GM23338 (cell line): ENCODE measurements at places on chromosomes 3 and 15.

GRCh38 chr3:143307613-143308183 is 188.1 kb downstream of the CHST2 start:
- no peak for DNase-seq

DNA sequence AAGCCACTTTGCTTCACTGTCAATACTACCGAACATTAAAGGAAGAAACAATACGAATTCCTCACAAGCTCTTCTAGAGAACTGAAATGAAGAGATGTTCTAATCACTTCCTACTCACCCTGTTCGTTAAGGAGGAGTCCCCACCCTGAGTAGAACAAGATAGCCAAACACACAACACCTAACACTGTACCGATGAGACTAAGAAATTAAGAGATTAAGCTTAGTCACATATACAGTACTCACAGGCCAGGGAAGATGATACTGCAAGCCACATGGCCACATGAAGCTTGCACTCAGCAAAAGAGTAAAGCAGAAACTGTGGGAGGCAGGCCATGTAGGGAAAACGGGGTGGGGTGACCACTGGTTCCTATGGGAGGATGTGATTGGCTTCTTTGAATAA is 48.0 kb downstream of the CGGBP1 start:
- DNase-seq, result no peak

GRCh38 chr3:42764561-42765295 is 8.3 kb downstream of the CCDC13 start:
- DNase-seq, result no peak

- no peak for DNase-seq
Observed at GRCh38 chr15:80560601-80561400, 134.3 kb upstream of the ABHD17C start.

DNA sequence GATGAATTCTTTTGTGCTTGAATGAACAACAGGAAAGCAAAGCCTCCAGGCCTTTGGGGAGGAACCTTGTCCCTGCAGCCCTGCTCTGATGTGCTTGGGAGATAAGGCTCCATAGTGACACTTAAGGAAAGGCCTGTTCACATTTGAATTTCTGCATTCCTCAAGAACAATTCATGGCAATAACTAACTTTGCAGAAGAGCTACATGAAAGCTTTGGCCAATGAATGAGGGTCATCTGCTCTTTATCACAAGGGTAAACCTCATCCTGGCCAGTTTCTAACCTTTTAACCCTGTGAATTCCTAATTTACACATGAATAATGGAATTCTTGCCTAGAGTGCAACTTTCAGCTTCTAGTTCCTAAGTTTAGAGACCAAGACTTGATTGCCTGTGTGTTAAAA is 5.6 kb downstream of the PRTG start:
- peak; percentile 62 for DNase-seq

DNA sequence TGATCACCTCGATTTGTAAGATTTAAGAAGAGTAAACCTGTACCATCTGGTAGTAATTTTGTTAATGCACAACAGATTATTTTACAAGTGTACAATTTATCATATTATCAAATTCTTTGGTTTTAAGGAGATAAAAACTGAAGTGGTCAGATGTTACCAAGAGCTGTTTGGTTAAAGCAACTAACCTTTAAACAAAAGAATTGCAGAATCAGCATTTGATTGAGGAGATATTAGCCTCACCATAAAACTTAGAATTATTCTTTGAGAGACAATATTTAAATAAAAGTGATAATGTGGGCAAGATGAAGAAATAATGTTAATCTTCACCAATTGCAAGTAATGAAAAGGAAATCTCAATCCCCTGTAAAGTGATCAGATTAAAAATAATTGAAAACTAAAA is 1034.9 kb downstream of the ROBO1 start:
- DNase-seq, result no peak

DNA sequence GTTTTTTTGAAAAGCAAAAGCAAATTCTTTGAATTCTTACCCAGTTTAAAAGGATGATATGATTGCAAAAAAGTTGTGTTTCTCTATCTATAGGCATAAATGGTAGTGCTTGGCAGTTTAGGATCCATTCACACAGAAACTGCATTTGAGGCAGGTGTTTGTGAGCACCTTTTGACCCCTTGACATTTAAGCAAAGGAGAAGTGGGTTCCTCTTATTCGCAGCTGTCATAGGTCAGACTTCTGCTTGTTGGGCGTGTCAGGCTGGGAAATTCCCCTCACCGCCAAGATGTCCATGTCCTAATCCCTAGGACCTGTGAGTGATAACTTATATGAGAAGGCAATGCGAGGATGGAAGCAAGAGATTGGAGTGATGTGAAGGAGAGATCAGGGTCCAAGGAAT is 67.4 kb downstream of the SH3GL3 start:
- DNase-seq, result no peak

DNA sequence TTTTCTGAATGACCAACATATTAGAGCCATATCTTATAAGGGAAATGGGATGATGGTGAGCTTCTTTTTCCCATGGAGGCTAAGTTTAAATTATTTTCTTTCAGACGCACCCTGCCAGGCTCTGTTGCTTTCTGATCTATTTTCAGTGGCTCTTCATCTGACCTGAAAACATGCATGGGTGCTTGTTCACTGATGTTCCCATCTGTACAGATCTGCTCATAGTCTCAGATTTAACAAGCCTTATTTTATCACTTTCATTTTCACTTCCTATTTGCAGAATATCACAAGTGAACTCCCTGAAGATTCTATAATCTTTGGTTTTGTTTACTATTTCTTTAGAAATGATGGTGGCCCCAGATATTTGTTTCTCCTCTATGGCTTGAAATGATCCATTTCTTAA is 31.1 kb upstream of the SUCLG2 start:
- no peak for DNase-seq

DNA sequence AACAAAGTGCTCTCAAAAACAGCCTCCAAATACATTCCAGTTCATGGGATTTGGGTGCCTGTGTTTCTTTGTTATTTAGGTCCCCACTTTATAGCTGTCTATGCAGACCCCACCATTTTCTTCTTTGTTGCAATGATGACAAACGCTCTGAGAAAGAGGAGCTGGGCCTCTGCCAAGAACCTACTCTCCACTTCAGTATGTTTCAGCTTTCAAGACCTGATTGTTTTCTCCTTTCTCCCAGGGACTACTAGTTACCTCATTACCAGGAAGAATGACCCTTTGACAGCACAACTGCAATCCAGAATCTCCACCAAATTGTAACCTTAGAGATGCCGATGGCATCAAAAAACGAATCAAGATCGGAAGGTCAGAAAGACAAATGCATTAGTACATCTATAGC is 236.8 kb downstream of the MEIS2 start:
- no peak for DNase-seq

GRCh38 chr3:132246212-132246611 is 71.0 kb upstream of the ACP3 start:
- no peak for DNase-seq

- DNase-seq, result peak; percentile 70
Observed at GRCh38 chr15:29822684-29823459, 604 bp upstream of the TJP1 start.

- no peak for DNase-seq
Observed at GRCh38 chr3:52150357-52150756, 3.9 kb downstream of the POC1A start.

DNA sequence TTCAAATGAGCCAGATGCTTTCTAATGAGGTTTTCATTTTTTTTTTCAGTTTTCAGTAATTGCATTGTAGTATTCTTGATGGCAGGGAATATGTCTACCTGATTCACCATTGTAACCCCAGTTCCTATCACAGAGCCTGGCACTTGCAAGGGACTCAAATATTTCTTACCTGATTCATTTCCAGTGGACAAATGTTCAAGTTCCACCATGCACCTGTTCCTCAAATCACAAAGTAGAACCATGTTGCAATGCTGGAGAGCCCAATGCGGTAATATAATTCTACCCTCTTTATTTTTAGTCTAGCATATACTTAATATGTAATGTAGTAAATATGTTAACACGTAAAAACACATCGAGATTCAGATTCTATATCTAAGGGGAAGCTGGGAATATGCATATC is 722.6 kb downstream of the AGBL1 start:
- DNase-seq, result no peak

DNA sequence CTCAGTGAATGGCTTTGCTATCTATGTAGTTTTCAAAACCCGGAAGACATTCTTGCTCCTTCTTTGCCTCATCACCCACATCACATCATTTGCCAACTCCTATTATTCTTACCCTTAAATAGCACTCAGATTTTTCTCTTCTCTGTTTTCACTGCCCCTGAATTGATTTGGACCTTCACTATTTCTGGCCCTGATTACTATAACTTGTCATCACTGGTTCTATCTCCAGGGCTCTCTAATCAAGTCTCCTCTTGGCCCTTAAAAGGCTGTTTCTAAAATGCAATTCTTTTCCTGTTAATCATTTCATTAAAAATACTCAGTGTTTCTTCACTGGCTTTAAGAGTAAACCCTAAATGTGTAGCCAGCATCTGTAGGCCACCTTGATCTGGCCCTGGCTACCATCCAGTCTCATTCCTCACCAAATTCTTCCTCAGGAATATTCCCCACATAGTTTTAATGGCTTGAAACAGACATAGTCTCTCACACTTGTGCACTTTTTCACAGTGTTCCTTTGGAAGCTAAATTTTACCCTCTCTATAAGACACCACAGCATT is 437.1 kb upstream of the CBLB start:
- DNase-seq, result no peak

DNA sequence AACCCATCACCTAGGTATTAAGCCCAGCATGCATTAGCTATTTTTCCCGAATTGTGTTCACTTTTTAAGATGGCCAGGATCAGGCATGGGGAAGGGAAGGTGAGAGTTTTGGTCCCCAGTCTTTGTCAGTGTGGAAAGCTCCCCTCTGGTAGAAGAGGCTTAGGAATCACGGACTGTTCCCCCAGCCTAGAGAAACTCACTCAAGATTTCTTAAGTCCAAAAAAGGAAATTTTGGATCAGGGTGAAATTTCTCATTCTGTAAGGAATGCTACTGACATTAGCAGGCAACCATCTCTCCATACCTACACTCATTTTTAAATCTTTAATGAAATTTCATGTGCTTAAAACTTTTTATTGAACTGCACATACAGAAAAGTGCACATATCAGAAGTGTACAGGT is 70.3 kb upstream of the GALNT15 start:
- no peak for DNase-seq

DNA sequence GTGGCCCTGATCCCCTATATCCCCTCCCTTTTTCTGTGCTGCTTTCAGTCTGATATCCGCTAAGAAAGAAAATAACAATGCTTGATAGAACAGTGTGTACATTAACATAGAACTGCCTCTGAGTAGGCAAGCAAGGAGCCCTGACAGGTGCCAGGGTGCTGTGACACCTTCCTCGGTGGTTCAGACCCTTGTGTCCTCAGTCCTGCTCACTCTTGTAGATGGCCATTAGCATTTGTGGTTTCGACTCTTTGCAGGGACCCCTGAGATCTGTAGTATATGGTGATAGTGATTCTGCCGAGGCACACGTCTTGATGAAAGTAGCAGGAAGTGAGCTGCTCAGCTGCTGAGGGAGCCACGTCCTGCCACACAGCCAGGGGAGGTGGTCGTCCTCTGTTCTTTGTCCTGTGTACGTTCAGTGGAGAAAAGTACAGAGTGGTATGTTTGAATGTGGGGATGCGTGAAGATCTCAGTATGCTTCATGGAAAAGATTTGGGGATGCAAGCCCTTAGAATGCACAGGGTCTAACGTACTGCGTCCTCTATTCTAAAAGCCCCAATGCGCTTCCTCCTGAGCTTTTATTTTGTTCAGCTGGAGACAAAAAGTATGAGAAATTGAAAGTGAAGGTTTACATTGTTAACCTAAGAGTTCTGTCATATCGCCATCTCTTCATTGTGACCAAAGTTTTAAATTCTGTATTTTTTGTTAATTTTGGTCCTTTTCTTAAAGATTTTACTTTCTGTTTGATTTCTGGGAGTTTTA is 35.4 kb downstream of the PXYLP1 start:
- DNase-seq, result no peak

DNA sequence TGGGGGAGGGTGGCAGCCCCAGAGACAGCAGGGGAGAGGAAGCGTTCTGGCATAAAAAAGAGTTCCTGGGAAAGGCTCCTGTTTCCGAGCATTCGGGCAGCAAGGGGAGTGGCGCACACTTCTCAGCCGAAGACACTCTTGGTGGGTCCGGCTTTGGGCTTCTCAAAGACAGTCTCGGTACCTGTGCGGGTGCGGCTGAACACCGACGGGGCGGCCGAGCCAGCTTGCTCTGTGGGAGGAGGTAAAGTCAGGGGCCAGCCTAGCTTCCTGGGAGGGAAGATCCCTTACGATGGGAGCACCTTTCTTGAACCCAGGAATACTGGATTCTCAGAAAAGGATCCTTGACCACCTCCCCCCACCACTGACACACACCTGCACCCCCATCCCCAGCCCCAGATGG is 1.6 kb downstream of the MUSTN1 start:
- DNase-seq, result no peak

DNA sequence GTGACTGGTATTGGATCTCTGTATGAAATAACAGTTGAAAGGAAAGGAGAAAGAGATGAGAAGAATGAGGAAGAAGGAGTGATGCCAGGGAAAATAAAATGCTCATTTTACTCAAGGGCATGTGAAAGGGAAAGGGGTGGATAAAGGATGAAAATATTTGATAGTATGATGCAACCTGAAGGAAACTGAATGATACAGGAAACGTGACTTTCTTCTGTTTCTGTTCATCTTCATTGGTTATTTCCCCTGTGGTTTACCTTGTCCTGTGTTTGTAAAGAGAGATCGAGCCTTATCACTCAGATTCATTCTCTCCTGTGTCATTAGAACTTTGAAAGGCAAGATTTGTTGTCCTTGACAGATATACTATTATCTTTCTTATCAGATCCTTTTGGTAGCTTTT is 243.6 kb upstream of the SLITRK3 start:
- DNase-seq, result no peak

GRCh38 chr15:51842852-51843737 is 13.6 kb downstream of the TMOD3 start:
- DNase-seq, result no peak
